ENCODE measurements at places on chromosomes 4 and X.

- ATAC-seq: no peak
Measured at GRCh38 chrX:31316340-31316991, 244.6 kb upstream of the FTHL17 start.

DNA sequence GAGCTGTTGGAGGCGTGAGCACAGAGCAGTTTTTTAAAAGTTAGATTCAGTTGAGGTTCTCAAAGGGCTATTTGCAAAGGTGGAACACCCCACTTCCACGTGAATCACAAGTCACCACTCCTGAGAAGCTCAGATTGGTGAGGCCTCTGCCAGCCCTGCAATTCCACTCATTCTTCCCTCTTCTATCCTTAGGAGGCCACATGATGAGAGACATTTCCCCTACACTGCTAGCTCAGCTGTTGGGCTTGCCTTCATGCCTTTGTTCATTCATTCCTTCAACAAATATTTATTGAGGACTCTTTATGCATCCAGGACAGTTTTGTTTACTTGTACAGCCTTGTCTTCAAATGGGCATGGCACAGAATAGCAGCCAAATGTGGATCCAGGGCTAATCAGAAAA is 3.7 kb downstream of the SRPX2 start:
- no peak for ATAC-seq

GRCh38 chr4:32858971-32859370 is 2138.8 kb downstream of the PCDH7 start:
- ATAC-seq: no peak

GRCh38 chrX:132488180-132488705 is 595 bp downstream of the MBNL3 start:
- peak; percentile 42 for ATAC-seq

DNA sequence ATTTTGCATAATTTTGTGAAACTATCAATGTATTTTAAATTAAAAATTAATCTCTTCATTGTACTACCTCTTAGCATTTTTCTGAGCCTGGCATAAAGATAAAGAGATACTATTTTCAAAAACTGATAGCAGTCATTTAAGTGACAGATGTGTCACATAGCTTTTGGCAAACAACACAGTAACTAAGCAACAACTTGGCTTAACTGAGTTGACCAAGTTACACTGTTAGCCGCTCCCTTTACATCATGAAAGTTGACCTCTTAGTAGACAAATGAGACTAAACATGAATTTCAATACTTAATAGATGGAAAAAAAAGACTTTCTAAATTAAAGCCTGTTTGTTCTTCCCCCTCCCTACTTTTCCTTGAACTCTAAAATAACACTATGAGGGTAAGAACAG is 62.0 kb downstream of the ATP8A1 start:
- no peak for ATAC-seq

DNA sequence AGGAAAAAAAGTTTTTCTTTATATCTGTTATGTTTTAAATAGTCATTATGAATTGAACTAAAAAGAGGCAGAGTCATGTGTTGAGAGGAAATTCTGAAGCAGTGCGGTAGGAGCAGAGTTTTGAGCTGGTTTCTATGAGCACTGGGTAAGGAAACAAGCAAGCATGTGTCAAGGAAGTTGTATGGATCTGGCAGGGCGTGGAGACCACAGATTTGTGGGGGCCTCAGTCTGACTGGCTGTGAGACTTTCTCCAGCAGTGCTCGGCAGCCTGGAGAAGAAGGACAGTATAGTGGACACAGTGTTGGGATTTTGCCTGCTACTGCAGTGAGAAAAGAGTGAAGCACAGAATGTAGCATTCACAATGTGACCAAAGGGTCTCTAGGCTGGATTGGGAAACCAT is 399.1 kb downstream of the INPP4B start:
- no peak for ATAC-seq

GRCh38 chrX:48957477-48957826 is at the start of gene OTUD5:
Gene OTUD5 (minus strand): TSS chrX:48957607. CDS start chrX:48957570, 37 bp downstream.
- ATAC-seq: peak; percentile 46

DNA sequence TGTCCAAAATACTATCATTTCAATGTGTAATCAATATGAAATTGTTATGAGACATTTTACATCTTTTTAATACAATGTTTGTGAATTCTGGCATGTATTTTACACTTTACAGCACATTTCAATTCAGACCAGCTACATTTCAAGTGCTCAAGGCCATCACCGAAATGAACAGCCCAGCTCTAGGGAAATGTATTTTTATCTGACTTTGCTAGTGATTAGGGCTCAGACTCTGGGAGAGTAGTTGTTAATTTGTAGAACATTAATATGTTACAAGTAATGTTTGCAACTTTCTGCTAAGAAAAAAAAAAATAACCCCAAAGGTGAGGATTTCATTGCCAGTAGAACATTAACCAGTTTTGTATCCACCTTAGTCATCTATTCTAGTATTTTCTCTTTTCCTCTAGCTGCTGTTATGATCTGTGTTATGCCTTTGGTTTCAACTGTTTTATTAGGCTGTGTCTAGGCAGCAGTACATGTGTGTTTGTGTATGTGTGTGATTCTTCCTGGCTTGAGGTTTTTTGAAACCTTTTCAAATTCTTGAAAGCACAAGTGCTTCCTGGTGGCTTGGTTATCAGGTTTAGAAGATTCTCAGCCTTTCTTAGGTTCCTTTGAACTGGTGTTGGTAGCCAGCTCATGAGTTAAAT is 125.9 kb downstream of the NSUN7 start:
- no peak for ATAC-seq

DNA sequence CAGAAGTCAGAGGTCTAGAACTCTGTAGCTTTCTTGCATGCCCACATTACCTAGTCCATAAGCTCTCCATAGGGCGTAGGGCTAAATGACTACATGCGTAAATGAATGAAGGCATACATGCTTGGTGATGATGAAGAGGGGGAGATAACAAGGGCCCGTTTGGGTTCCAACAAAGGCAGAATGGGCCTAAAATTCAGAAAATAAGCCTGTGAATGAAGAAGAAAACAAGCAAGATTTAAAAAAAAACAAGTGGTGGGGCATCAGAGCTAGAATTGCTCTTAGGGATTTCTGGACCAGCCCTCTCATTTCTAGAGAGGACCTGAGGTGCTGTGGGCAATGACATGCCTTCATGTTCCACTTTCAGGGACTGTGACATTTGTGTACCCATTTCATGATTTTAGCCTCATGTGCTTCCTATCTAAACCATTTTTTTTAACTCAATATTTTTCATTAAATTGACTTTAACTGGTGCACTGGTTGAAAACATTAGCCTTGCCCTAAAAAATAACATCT is 12.1 kb downstream of the GPRIN3 start:
- ATAC-seq: no peak

DNA sequence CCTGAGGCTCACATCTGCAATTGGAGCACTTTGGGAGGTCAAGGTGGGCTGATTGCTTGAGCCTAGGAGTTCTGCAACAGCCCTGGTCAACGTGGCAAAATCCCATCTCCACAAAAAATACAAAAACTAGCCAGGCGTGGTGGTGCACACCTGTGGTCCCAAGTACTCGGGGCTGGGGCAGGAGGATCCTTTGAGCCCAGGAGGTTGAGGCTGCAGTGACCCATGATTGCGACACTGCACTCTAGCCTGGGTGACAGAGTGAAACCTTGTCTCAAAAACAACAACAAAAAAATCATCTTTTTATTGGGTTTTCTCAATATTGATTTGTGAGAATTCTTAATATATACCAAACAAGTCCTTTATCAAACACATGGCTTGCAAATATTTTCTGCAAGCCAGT is 64.9 kb downstream of the ANKRD17 start:
- no peak for ATAC-seq

DNA sequence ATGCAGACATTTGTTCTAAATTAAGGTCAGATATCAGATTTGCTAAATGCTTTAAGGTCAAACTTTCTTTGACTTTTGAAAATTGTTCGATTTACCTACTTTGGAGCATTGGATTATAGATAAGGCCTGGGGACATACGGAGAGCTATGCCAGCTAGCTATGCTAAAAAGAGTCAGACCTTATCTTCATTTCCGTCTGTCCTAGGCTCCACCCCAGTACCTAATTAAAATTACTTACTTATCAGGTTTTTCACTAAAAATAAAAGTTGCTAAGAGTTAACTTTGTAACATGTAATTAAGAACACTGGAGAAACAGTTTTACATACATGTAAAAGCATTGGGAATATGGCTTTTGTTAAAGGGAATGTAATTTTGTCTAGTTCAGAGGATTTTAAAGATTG is 7.1 kb upstream of the TMEM35A start:
- ATAC-seq: no peak

DNA sequence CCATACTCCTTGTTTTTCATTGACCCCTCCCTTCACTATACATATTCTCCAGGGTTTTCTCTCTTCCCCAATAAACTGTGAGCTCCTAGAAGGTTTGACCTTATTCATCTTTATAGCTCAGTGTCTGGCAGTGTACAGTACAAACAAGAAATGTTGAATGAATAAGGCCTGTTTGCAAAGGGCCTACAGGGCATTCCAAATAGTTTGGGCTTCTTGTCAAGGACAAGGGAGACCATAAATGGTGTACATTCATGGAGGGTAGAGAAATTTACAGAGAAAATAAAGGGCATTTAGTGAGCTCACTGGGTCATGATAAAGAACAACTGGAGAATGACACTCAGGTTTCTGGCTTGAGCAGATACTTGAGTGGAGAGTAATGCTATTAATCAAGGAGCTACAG is 47.5 kb upstream of the EIF1AX start:
- ATAC-seq: no peak

DNA sequence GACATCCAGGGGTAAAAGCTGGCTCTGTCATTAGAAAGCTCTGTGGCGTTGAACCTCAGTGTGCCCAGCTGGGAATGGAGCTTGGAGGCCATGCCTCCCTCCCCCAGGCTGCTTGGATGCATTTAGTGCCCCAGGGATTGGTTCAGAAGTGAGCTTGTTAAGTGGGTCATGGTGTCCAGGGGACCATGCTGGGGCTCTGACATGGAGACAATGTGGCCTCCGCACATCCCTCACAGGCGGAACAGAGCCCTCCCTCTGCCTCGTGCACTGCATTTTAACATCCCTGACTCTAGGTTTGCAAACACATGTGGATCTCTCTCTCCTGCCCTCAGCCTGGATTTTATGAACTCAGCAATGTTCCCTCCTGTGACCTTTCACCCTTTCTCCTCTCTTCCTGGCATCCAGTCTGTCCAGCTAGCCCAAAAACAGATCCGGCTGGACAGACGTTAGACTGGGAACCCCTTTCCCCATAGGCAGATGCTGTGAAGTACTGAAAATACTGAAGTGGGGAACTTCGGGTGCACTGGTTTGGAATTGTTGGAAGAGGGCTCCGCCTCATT is 81.5 kb downstream of the SORCS2 start:
- ATAC-seq: no peak

- peak; percentile 54 for ATAC-seq
Measured at GRCh38 chr4:87657525-87657924, 7.4 kb downstream of the DMP1 start.

- no peak for ATAC-seq
Measured at GRCh38 chr4:164601653-164602052, 152.3 kb upstream of the SMIM31 start.

DNA sequence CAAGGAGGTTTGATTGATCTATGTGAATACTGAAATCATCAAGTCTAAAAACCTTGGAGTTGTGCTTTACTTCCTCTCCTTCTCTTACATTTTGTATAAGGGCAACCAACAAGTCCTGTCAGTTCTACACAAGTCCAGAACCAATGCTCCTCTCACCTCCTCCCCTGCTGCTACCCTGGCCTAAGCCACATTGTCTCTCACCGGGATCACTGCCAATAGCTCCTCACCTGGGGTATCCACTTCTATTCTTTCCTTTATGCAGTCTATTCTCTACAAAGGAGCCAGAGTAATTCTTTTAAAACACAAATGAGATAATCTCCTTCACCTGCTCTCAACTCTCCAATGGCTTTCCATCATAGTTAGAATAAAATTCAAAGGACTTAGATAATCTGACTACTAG is 13.3 kb upstream of the ARHGEF6 start:
- no peak for ATAC-seq

DNA sequence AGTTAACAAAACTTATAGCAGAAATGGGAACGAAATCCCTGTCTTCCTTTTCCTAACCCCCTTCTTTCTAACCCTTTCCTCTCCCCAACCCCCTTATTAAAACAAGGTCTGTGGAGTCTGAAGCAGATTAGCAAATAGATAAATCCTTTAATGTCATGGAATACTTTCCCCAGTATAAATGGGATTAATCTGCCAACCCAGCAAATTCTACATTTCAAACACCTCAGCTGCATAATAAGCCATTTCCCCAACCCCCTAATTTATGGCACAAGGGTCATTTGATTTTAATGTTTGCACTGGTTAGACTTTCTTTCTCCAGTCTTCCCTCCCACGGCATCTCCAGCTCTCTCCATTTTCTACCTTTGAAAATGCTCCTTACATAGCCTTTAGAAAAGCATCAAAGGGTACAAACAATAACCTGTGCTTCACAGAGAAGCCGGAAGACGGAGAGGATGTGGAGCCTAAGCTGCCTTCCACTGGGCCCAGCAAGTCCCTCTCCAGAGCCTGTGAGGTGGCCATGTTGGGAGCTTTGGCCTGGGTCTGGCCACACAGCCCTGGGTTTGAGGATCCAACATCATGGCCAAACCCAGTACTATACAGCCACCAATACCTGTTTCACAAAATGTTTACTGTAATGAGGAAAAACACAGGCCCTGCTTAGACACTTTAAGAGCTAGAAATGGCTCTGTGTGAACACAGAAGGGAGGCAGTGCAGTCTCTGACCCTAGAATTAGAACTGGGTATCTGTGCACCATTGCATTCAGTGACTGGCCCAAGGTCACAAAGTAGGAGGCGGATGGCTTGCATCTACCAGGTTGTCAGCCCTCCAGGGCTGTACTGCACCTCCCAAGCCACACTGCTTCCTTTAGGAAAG is 56.9 kb upstream of the SPRY1 start:
- no peak for ATAC-seq

- ATAC-seq: no peak
Measured at GRCh38 chr4:3628868-3629175, 96.6 kb upstream of the LRPAP1 start.

DNA sequence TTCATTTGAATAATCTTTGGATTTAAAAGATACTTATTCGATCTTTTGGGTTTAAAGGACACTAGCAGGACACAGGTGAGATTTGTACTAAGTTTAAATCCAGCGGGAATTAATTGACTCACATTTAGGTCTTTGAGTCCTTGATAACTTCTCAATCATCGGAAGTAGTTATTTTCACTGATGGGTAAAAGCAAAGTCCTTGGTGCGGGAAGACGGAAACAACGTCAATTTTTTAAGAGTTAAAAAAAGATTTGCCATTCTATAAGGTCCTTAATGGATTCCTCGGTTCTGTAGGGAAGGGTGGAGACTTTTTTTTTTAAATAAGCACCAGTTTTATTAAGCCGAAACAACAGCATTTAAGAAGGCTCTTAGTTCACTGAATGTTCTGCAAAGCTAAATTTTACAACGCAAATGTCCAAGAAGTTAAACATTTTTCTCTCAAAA is 2.9 kb downstream of the TMSB4X start:
- ATAC-seq: no peak

GRCh38 chr4:54498661-54499111 is 159.1 kb upstream of the KIT start:
- peak; percentile 71 for ATAC-seq

DNA sequence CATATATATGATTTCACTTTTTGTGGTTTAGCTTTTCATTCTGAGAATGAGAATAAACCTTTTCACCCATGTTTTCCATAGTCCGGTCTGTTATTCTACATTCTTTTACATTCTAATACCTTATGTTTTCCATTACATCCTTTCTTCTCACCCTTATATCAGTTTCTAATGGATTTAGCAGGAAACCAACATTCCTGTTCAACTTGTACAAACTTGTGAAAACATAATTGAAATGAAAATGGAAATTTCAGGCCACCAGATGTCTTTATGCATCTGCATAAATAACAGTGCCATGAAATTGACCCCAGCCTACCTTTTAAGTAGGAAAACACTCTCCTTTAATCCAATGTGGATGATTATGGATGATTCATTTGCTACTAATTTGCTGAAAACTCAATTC is 494.8 kb upstream of the ZFP42 start:
- ATAC-seq: no peak
